ENCODE measurements at places on chromosomes 2 and 18. TPM values are rescaled to one million over a fixed set of nuclear protein-coding genes. Genes with fewer than 3 reads are reported as not detected.

DNA sequence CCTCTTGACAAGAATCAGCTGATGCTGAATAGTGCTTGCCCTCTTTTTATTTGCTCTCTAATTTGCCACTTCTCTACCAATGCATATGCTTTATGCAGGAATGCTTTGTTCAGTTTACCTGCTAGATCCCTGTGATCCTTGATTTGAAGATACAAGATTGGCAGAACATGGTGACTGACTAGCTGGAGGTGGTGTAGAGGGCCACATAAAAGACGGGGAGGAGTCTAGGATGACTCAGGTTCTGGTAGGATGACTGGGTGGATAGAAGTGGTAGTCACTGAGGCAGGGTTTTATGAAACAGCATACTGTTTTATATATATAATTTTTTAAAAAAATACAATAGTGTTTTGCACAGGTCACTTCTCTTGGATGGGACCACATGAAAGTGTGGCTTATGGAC is 6.3 kb upstream of the ADGRF3 start:
- no peaks in the 10 kb centered on the region for H3K36me3 ChIP-seq
- H3K4me1 ChIP-seq = peaks cover 8% of the 10 kb centered on the region
- DNase-seq = no peak

- no peaks in the 10 kb centered on the region for H3K36me3 ChIP-seq
- DNase-seq = no peak
- H3K4me1 ChIP-seq = no peaks in the 10 kb centered on the region
- H3K27me3 ChIP-seq = no peaks in the 10 kb centered on the region
- no peak overlapping the region for H3K4me3 ChIP-seq
Measured at GRCh38 chr2:199987586-199987985, 32.2 kb downstream of the MAIP1 start.

- H3K4me3 ChIP-seq = no peak overlapping the region
- H3K27ac ChIP-seq = no peak overlapping the region
- no peaks in the 10 kb centered on the region for H3K4me1 ChIP-seq
- DNase-seq = no peak
- H3K27me3 ChIP-seq = no peaks in the 10 kb centered on the region
Measured at GRCh38 chr18:42854558-42854957, 260.9 kb downstream of the RIT2 start.

The QPCT gene
- 0.19 TPM for total RNA-seq

The CCDC102B gene
- total RNA-seq = 14.1 TPM

DNA sequence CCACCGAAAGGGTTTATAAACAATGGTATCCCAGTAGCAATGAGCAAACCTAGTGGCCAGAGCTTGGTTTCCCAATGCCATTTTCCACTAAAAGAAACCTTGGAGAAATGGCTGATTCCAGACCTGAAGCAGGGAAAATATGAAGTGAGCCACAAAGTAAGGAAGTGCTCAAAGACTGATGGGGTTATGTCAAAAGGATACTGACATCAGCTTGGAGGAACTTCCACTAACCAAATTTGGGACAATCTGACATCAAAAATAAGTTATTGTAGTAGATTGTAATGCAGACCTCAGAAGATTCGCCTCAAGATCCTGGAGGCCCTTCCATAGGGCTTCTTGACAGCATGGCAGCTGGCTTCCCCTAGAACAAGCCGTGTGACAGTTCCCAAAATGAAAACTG is 79.4 kb upstream of the SP3 start:
- H3K27me3 ChIP-seq = no peaks in the 10 kb centered on the region
- no peak overlapping the region for H3K4me3 ChIP-seq
- H3K4me1 ChIP-seq = peaks cover 8% of the 10 kb centered on the region
- H3K27ac ChIP-seq = no peak overlapping the region
- DNase-seq = no peak
- no peaks in the 10 kb centered on the region for H3K36me3 ChIP-seq

The TRMT61B gene
- 23.9 TPM for total RNA-seq

DNA sequence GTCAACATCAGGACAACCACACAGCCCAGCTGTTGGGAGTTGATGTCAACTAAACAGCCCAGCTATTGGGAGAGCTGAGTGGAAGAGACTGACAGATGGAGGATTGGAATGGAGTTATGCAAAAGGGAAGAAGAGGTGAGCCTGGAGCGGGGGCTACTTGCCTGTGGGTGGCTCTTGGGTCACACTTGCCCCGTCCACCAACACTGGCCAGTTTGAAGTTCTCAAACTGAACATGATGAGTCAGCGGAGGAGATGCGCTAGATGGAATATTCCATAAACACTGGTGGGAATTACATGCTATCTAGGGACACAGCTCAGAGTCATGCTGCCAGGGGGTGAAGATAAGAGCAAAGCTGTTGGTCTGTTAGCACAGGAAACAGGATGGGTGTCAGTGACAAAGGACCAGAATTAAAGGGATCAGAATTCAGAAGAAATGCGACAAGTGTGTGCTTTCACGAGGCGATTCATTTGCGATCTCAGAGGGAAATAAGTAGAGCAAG is 33.2 kb upstream of the AGAP1 start:
- no peaks in the 10 kb centered on the region for H3K27me3 ChIP-seq
- no peaks in the 10 kb centered on the region for H3K4me1 ChIP-seq
- DNase-seq = no peak
- no peaks in the 10 kb centered on the region for H3K36me3 ChIP-seq

Measured in neural progenitor cell (in vitro differentiated cells).